Stimulated activated CD4-positive, alpha-beta T cell treated with anti-CD3 and anti-CD28 coated beads, TNF-alpha, amount 100 ng/mL, for 48 hours (primary cell): ENCODE measurements at places on chromosomes 16 and 17.

DNA sequence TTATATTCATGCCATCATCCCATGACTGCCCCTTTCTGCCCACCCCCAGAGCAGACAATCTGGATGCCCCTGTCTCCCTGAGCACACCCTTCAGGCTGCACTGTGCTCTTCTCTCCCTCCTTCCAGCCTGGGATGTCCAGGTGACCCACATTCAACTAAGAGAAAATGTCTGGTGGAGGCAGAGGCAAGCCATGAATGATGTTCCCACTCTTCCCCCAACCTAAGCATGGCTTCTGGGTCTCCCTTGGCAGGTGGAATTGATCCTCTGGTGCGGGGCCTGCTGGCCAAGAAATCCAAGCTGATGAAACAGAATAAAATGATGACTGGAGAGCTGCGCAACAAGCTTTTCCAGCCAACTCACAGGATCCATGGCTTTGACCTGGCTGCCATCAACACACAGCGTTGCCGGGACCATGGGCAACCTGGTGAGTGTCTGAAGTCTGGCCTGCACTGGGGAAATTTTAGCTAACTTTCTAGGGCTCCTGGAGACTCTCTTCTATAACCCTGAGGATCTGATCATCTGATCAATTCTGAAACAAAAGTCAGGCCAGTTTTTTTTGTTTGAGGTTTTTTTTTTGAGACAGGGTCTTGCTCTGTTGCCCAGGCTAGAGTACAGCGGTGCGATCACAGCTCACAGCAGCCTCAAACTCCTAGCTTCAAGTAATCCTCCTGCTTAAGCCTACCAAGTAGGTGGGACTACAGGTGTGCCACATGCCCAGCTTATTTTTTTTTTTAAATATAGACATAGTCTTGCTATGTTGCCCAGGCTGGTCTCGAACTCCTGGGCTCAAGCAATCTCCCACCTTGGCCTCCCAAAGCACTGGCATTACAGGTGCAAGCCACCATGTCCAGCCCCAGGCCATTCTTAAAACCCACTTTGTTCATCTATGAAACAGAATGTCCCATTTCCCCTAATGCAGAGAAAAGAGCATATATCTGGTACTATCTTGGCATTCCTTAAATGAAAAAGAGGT lies 14.5 kb downstream of the MPO start:
- DNase-seq: no peak

DNA sequence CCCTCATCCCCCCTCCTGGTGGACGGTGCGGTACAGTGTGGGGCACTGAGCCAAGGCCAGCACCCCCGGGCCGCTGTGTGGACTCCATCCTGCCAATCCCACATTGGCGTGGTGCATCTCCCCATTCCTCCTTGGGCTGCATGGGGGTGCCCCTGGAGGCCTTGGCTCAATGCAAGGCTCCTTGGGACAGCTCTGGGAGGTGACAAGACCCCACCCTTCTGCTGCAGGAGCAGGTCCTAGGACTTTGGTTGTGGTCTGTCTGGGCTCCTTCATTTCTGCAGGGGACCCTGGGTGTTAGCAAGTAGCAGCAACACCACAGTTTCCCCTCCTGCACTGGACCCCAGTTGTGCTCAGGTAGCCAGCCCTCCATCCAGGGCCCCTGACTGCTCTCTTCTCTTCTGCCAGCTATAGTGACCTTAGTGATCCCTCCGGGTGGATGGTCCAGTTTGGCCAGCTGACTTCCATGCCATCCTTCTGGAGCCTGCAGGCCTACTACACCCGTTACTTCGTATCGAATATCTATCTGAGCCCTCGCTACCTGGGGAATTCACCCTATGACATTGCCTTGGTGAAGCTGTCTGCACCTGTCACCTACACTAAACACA lies 1.3 kb downstream of the PRSS21 start:
- no peak for DNase-seq

DNA sequence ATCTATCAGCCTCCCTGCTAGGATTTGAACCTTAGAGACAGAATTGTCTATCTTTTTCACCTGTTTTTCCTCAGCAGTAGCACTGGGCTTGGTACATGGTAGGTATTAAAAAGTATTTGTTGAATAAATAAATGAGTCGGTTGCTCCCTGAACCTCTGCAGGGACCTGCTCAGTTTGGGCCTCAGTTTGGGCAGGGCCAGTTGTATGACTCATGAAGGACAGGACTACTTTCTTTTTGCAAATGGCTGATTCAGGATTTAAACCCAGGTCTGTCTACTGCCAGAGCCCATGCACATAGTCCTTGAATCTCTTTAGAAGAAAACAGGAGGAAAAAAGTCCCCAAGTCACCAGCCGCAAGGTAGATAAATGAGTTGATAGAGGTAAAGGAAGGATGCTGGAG lies 3.1 kb downstream of the MMP2 start:
- DNase-seq: no peak

DNA sequence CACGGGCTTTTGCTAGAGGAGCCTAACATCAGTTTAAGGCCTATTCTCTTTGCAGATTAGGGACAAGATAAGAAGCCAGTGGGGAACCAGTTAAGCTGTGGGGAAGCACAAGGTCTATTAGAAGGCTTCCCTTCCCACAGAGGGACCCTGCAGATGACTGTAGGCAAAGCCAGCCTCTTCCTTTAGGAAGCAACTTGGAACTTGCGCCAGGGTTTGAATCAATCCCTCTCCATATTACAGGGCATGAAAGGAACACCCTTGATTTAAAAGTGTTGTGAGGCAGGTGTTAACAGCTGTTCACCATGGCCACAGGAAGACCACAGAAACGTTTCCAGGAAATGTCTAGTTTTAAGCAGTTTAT lies 77.3 kb downstream of the RPTOR start:
- no peak for DNase-seq

DNA sequence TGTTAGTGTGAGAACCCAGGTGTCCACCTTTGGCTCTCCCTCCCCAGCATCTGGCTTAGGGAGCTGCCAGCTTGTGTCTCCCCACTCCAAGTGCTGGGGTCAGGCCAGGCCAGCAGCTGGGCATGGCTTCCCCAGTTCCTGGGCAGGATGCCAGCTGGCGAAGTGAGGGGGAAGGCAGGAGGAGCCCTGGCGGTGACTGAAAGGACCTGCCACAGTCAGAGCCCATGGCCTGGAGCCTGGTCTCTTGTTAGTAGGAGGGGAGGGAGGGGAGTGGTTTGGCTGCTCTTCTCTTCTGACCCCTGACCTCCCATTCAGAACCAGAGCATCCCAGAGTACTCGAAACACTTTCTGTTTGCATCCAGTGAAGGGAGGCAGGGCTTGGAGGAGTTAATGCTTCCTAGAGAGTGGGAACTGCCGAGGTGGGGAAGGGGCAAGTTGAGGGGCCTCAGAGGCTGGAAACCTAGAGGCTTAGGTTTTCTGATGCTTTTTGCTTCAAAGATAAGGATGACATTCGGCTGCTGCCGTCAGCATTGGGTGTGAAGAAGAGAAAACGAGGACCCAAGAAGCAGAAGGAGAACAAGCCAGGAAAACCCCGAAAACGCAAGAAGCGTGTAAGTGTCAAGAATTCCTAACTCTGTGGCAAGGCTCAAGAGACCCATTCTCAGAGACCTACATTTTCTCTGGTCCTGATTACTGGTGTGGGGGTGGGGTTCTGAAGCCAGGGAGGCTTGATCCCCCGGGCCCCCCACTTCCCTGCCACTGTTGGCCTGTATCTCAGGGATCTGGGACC lies 772 bp downstream of the CHD3 start:
- no peak for DNase-seq

DNA sequence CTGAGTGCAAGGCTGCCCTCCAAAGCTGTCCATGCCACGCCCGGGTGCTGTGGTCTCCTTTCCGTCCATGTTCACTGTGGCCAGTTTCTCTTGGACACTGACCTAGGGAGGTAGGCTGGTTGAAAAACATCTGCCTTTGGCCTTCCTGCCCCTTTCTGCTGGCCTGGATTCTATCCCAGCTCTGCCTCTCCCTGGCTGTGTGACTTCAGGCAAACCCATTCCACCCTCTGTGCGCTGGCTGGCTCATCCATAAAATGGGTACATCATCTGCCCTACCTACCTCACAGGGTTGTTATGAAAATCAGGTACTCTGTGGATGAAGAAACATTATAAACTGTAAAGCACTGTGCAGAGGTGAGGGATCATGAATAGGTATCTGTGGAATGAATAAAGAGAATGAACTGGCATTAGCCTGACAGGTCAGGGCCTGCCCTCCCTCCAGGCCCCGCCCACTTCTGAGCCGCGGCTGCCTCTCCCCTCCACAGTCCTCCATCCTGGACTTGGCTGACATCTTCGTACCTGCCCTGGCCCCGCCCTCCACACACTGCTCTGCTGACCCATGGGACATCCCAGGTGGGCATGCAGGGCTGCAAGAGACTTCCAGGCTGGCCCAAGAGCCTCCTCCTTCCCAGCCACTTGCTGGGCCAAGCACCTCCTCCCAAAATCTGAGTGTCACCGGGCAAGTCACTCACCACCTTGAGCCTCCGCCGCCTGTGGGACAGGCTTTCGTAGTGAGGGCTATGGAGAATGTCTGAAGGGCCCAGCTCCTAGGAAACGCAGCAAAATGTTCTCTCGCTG lies 7.0 kb upstream of the SPATA20 start:
- no peak for DNase-seq

- peak; percentile 40 for DNase-seq
These were observed 2.1 kb upstream of the C17orf78 start for GRCh38 chr17:37373530-37374159.

- no peak for DNase-seq
These were observed 4.2 kb downstream of the DPH1 start for GRCh38 chr17:2034157-2034556.

DNA sequence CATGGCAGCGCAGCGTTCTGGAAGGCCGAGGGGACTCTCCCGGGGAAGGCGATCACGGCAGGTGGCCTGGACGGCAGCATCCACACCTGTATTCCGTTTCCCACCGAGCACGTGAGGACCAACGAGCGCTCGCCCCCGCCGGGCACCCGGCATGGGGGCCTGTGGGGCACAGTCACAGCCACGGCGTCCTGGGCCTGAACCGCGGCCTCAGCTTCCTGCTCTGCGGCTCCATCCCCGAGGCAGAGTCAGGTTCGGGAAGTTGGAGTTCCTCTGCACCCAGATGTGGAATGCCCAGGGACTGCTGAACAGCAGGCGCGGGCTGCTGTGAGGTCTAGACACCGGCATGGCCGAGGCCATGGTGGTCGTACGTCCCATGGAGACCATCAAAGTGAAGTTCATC lies 1713.9 kb downstream of the TP53TG3F start:
- no peak for DNase-seq

GRCh38 chr16:838741-839140 lies 38.2 kb upstream of the GNG13 start:
- DNase-seq: no peak

GRCh38 chr17:74126179-74126900 lies 77.1 kb upstream of the RPL38 start:
- no peak for DNase-seq

DNA sequence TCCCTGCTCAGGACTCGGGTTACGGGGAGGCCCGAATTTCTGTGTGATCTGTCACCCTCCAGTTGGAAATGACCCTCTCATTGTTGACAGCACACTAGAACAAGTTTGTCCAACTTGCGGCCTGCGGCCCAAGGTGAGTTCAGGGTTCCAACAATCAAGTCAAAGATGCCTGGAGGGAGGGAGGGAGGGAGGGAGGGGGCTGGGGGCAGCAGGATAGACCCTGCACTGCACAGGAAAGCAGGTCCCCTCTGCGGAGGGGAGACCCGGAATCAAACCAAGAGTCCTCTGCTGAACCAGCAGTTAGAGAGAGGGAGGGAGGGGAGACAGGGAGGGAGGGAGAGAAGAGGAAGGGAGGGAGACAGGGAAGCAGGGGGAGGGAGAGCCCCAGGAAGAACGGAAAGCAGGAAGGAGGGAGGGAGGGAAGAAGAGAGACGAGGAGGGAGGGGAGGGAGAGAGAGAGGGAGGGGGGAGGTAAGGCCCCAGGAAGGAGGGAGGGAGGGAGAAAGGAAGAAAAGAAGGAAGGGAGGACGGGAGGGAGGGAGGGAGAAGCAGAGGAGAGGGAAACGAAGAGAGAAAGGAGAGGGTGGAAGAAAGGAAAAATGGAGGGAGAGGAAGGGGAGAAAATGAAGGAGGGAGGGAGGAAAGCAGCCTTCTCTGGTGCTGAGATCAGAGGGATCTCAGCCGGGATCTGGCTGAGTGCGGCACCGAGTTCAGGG lies 96.7 kb upstream of the CDH5 start:
- no peak for DNase-seq

- DNase-seq: no peak
These were observed 271.1 kb upstream of the ASIC2 start for GRCh38 chr17:33564146-33564545.

DNA sequence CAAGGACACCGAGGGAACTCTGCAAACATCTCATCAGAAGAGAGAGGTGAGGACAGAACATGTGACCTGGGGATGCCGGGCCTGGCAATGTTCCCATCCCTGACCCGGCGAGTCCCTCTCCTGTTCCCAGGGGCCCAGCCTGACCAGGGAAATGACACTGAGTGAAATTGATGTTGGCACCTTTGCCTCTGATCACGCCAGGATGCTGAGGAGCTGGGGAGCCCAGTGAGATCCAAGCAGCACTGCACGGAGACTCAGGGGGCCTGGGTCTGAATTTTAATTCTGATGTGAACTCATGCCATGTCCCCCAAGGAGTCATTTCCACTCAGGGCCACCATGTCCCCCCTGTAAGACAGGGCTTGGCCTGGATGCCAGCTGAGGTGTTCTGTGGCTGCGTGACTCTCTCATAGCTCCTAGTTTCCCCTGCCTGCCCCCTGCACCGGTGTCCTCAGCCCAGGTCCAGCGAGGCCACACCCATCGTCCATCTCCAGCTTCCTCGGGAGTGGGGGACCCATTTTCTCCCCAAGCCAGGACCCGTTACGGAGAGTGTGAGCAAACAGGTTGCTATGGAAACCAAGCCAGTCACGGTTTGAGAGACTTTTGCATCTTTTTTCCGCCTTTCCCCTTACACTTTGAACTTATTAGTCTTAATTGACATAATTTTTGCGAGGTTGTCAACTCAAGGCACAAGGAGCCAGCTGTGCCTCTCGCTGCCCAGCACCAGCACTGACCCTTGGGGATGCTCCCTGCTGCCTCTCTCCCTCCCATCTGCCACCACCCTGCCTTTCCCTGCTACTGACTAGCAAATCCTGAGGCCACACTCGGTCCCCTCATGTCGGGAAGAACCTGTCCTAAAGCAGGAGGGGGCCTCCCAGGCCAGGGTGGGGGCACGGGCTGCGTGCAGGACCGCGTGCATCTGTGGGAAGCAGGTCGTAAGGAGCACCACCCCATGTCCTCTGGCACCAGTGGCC lies 150.0 kb downstream of the SDK2 start:
- no peak for DNase-seq

GRCh38 chr16:83970430-83970815 lies 2.4 kb downstream of the NECAB2 start:
- no peak for DNase-seq

- DNase-seq: no peak
These were observed 26.7 kb downstream of the SAP30BP start for GRCh38 chr17:75693500-75694481.

- DNase-seq: no peak
These were observed 418.0 kb downstream of the CA10 start for GRCh38 chr17:51740531-51740930.

GRCh38 chr16:55411231-55411630 lies 67.8 kb upstream of the MMP2 start:
- DNase-seq: no peak
